ENCODE measurements at places on chromosomes 4 and X.

DNA sequence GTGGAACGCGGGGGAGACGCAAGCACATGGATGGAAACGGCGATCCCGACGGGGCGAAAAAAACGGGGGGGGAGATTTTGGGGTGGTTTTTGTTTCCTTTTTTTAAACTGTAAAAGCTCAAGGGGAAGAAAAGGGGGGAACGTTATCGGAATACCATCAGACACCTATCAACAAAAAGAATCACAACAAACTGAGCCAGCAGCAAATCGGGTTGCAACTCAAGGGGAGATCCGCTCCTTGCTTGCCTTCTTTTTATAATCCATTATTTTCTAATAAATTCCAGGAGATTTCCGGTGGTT is 616 bp downstream of the MAML3 start:
- DNase-seq, result no peak

DNA sequence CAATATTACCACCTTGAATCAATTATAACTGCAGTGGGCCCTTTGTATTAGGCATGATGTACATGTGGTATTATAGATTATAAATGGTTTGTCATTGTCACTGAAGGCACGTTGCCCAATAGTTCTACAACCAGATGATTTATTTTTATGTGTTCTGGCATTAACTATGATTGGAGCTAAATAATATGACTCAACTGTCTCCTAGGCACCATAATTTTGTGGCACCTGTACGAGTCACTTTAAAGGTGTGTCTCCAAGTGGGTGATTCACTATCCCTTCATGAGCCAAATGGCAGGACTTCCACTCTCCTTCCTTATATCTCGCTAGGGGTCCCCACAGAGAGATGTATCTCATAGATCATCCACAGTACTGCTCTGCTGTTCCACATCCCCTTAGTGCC is 6.1 kb upstream of the SMPX start:
- no peak for DNase-seq

GRCh38 chr4:170090352-170091052 is 746 bp upstream of the AADAT start:
- DNase-seq, result no peak

DNA sequence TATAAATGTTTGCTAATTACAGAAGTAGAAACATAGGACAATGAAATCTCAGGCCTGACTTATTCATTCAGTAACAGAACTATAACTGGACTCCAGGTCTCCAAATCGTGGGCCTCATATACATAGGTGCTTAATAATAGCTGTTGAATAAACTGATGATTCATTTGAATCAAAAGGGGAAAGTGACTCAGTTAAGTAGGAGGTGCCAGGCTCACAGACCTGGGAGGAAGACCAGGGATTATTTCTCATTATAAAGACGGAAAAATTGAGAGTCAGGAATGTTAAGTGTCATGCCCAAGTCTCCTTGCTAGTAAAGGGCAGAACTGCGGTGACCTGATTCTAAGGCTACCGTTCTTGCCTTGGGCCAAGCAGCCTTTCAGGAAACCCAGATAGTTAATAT is 131.5 kb downstream of the HS3ST1 start:
- DNase-seq, result no peak

- no peak for DNase-seq
These were observed 292.2 kb downstream of the NLGN4X start for GRCh38 chrX:5936438-5936837.

Measured in CD4-positive, alpha-beta T cell treated with Interleukin-10 for 1 hour (primary cell).